ENCODE measurements at places on chromosomes 1 and 21.

DNA sequence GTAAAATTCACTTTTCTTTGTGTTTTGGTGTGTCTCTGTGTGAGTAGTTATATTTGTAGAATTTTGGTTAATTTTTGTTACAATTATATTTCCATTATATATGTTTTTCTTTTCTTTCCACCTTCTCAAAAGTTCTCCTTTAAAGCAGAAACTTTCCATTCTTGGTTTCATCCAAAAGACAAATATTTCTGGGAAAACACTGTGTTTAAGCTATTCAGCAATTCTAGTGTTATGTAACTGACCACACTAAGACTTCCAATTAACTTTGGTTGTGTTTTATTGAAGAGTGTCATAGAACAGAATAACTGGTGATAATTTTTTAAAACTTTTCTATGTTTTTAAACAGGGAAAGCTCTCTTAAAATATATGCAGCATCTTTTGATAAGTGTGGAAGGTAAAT lies 13.6 kb upstream of the RGL1 start:
- DNase-seq = no peak

GRCh38 chr1:23288671-23289070 lies 55.4 kb downstream of the HNRNPR start:
- DNase-seq = no peak

DNA sequence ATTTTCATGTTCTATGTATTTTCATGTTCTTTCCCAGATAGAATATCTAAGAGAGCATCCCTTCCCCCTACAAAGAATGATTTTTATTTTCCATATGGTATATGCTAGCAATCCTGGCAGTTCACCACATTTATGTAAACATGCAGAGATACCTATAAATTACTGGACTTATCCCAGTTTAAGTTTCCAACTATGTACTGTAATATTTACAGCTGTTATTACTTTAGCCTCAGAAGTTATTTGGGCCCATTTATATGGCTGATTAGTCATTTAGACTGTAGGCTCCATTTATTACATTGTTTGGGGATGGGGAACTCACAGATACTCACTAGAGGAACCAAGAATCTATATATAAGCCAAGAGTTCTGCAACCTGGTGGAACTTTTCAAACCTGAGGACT lies 84.8 kb upstream of the WARS2 start:
- no peak for DNase-seq

GRCh38 chr1:81662913-81663526 lies 137.7 kb upstream of the ADGRL2 start:
- DNase-seq = no peak

GRCh38 chr1:171841931-171842761 lies 848 bp downstream of the DNM3 start:
- no peak for DNase-seq

GRCh38 chr1:161962091-161962887 lies 61.4 kb downstream of the OLFML2B start:
- peak; percentile 1 for DNase-seq

DNA sequence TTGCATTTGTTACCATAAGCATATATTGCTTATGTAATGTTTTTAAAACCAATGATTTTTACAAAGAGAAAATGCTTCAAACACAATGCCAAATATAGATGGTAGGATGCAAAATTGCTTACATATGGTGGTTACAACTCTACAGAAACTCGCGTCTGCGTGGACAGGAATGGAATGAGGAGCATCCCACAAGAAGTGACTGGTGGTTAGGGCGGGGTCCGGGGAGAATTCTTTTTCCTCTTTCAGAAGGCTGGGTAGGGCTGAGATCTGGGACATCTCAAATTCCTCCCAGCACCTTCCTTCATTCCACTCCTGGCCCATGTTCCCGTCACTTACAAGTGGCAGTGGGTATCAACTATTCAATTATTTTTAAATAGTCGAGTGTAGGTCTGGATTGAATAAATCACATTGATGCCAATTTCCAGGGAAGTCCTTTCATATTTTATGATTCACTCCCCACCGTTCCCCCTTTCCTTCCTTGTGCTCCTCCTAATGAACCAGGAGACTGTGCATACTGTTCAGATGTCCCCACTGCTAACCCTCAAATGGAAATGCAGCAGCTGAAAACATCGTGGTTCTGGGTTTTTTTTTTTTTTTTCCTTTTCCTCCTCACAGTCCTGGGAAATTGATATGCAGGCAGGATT lies 174.5 kb upstream of the POU3F1 start:
- peak; percentile 43 for DNase-seq

- no peak for DNase-seq
These were observed 29.3 kb upstream of the SELENON start for GRCh38 chr1:25770541-25771220.

DNA sequence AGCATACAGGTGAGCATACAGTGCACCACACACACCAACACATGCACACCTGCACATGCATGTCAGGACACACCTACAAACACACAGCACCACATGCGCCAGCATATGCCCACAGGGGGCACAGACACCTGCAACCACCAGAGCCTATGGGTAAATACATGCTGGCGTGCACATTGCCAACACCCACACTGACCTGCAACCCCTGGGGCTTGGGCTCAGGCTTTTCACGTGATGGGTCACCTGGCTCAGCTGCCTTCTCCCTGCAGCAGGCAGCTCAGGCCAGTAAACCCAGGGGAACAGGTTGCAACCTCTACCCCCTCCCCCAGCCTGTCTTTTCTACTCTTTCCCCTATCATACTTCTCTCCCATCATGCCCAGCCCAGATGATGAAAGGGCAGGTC lies 8.1 kb downstream of the CD247 start:
- DNase-seq = no peak

DNA sequence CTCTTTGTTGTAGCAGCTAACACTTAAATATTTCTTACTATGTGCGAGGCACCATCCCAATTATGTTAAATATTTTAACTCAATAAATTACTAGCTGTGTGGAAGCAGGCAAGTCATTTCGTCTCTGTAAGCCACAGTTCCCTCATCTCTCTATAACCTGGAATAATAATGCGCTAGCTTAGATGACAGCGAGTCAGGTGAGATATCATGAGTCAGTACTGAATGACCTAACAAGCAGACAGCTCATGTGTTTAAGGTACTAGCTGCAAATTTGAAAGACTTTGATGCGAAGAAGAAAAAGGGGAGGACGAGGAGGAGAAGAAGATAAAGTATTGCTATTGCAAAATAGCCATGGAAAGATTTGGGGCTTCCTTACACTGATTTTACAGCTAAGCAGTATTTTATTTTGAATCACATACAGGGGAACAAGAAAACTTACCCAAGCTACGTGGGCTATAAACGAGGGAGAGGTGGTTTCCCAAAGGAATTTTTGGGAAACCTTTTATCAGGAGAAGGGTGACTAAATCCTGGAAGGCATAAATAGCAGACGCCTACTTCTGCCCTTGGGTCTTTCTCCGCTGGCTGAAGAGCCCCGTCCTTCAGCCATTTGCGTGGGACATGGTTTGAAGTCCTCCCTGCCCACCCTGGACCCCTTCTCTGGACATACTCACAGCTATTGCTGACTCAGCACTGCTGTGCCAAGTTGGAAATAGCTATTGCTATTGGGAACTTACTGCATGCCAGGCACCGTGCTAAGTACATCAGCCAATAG lies 8.9 kb downstream of the CITED4 start:
- no peak for DNase-seq

- DNase-seq = no peak
These were observed 26.5 kb upstream of the NTPCR start for GRCh38 chr1:232923739-232924386.

- DNase-seq = peak; percentile 43
These were observed 4.5 kb downstream of the KCNJ9 start for GRCh38 chr1:160085686-160086455.

DNA sequence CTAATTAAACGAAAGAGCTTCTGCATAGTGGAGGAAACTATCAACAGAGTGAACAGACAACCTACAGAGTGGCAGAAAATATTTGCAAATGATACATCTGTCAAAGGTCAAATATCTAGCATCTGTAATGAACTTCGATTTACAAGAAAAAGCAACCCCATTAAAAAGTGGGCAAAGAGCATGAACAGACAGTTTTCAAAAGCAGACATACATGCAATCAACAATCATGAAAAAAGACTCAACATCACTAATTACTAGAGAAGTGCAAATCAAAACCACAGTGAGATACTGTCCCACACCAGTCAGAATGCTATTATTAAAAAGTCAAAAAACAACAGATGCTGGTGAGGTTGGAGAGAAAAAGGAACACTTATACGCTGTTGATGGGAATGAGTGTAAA lies 103.2 kb downstream of the MAGI3 start:
- DNase-seq = no peak

DNA sequence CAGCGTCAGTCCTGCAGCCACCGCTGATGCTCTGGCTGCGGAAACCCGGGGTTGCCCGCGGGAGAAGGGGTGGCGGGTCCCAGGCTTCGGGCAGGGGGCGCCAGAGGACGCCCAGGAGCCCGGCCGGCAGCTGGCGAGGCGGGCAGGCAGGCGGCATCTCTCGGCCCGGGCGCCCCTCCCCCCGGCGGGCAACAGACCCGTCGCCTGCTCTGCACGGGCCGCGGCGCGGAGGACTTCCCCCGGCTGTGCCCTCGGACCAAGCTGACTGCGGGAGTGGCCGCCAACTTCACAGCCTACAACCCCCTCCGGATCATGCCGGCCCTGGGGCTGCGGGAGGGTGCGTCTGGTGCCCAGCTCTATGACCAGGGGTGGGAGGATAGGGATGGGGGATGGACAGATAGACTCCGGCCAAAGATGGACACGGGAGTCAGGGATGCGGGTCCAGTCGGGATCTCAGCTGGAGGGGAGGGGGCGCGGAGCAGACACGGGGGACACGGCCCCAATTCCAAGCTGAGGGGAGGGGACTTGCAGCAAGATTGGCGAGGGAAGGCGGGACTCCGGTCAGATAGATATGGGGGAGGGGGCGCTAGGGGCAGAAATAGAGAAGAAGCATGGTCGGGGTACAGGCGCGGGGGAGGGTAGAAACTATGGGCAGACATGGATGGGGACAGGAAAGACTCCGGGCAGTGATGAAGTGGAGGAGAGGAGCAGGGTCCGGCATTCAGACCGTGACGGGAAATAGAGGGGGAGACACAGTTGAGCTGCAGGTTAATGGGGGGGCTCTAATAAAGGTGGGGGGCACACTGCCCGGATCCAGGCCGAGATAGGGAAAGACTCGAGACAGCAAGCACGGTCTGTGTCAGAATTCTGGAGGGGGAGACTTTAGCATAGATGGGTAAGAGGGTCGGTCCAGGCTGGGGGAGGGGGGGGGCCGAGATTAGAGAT lies 1.1 kb downstream of the ADGRB2 start:
- peak; percentile 83 for DNase-seq

GRCh38 chr21:32335601-32336575 lies 37.2 kb downstream of the MRAP start:
- DNase-seq = no peak

- DNase-seq = no peak
These were observed 62.9 kb upstream of the SELENON start for GRCh38 chr1:25737130-25737529.

GRCh38 chr1:56073206-56073605 lies 506.2 kb downstream of the PLPP3 start:
- no peak for DNase-seq

GRCh38 chr1:94095744-94096469 lies 25.0 kb downstream of the ABCA4 start:
- DNase-seq = no peak

DNA sequence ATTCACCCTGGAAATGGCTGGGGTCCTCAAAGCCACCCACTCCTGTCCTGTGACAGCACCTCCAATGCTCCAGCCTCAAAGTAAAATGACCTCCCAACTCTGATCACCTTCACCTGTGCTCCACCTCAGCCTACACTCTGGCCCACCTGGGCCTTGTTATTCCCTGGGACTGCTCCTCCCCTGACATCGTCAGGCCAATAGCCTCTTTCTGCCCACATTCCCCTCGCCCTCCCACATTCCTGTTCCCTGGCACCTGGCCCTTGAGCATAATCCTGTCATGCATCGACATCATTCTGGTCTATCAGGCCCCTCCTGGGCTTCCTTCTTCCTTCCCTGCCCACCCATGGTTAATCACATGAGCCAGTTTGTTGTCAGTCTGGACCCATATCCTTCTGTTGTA lies 13.2 kb upstream of the BCAR3 start:
- peak; percentile 63 for DNase-seq

DNA sequence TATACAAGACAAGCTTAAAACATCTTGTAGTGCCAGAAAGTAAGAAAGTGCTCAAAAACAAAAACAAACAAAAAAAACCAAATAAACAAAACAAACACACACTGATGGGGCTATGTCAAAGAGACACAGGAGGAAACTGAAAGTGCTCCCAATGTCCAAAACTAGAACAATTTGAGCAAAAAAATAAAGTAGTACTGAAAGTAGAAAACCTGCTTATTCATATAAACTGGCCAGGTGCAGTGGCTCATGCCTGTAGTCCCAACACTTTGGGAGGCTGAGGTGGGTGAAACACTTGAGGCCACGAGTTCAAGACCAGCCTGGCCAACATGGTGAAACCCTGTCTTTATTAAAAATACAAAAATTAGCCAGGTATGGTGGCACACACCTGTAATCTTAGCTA lies 129.9 kb downstream of the GLUL start:
- no peak for DNase-seq

GRCh38 chr1:215631489-215631888 lies 64.4 kb downstream of the KCTD3 start:
- peak; percentile 59 for DNase-seq

GRCh38 chr1:64421377-64421776 lies 48.6 kb upstream of the CACHD1 start:
- DNase-seq = peak; percentile 3

GRCh38 chr21:43912500-43912899 lies 47.5 kb downstream of the AGPAT3 start:
- no peak for DNase-seq

GRCh38 chr1:200550367-200550766 lies 70.2 kb downstream of the KIF14 start:
- DNase-seq = no peak

DNA sequence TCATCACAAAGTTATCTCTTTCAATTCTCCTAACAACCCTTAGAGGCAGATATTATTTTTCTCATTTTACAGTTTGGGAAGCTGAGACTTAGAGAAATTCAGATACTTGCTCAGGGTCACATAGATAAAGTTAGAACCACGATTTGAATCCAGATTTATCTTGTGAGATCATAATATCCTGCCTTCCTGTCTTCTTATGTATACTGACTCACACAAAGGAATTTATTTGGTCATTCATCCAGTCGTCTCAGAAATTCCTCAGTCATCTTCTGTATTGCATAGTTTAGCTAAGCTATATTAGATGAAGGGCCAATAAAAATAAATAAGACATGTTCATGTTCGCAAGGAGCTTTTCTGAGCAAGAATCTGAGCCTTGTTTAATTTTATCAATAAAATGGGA lies 35.8 kb upstream of the RUNX1 start:
- DNase-seq = peak; percentile 46

- no peak for DNase-seq
These were observed 8.3 kb downstream of the MCOLN2 start for GRCh38 chr1:84988588-84988987.

- no peak for DNase-seq
These were observed 68.8 kb downstream of the JMJD4 start for GRCh38 chr1:227666286-227666685.

- DNase-seq = no peak
These were observed 125.5 kb upstream of the SERBP1 start for GRCh38 chr1:67555461-67556296.

DNA sequence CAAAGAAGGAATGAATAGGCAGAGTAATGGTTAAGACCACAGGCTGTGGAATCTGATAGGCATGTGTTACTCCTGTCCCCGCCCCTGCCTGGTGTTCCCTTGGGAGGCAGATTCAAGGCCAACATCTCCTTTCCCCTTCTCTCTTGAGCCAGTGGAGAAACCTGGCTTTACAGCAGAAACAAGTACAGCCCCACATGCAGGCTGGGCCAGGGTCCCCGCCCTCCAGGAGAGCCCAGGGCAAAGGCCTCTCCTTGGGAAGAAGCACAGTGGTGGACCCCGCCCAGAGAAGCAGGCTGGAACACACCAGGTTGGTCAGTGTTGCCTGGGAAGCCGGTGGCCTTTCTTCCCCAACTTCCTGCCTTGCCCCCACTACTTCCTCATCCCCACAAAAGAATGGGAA lies 6.8 kb downstream of the C1orf167 start:
- no peak for DNase-seq

Data from LoVo (cell line).